MM.1S (cell line): ENCODE measurements at places on chromosomes 1 and 21.

DNA sequence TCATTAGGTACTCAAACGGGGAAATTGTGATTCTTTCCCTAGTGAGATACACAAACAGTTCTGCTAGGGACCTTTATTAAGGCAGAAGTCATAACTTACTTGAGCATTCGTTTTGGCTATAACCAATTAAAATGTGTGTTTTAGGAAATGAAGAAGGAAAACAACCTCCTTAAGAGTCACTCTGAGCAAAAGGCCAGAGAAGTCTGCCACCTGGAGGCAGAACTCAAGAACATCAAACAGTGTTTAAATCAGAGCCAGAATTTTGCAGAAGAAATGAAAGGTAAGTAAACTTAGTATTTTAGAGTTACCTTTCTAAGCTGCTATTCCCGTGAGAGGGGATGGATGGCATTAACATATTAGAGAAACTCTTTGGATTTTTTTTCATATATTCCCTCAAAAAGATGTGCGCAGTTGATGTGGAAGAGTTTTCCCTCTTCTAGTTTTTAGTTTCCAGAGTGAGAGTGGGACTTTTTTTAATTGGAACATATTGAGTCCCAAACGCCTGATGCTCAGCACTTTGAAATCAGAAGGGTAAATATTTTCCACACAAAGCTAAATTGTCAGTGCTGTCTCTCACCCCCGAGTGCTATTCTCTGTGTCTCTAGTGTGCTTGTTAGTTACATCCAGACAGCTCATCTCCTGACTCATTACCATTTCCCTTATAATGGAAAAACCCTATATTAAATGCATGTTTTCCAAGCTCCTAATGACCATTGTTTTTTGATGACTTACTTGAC is 34.9 kb downstream of the CENPF start:
- peak; percentile 50 for DNase-seq

- DNase-seq: no peak
These were observed 102.8 kb downstream of the RIPK4 start for GRCh38 chr21:41663805-41664788.

DNA sequence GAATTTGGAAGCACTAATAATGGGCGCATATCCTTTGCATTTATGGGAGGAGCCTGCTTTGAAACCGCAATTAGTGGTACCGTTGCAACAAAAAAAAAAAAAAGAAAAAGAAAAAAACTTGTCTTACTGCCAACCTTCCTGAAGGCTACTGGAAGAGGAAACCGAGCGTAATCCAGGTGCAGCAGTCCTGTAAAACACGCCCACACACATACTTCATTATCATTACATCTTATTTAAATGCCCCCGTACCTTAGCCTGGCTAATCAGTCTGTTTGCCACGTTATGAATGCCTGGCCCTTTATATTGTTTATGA is 686 bp upstream of the ZNF281 start:
- DNase-seq: peak; percentile 88

GRCh38 chr21:27769763-27770162 is 802.9 kb upstream of the ADAMTS5 start:
- no peak for DNase-seq
